ENCODE measurements at places on chromosomes 1 and 21. TPM values are rescaled to one million over a fixed set of nuclear protein-coding genes. Genes with fewer than 3 reads are reported as not detected.

VWA5B1 gene
- total RNA-seq, result 0.39 TPM

ITLN2 gene
- total RNA-seq, result not detected

FNDC10 gene
- 0.99 TPM for total RNA-seq

LCE2B gene
- total RNA-seq, result 5.9 TPM

FMN2 gene
- total RNA-seq, result 0.69 TPM

TSACC gene
- total RNA-seq, result not detected

TSPAN1 gene
- total RNA-seq, result 0.39 TPM

PRKACB gene
- total RNA-seq, result 26.9 TPM

CELA2A gene
- total RNA-seq, result not detected

KMO gene
- total RNA-seq, result 0.10 TPM

SLC44A5 gene
- 0.89 TPM for total RNA-seq

Measured in skin of body (tissue), 3 donors.